ENCODE measurements at places on chromosomes 1 and 21.

DNA sequence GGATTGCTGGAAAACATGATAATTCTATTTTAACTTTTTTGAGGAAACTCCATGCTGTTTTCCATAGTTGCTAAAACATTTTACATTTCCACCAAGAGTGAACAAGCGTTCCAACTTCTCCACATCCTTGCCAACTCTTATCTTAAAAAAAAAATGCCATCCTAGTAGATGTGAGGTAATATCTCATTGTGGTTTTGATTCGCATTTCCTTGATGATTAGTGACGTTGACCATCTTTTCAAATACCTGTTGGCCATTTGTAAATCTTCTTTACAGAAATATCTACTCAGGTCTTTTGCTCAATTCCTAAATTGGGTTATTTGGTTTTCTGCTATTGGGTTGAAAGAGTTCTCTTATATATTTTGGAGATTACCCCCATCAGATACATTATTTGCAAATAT is 77.4 kb upstream of the CLDN14 start:
- DNase-seq = no peak

- no peak for DNase-seq
These were observed 1.7 kb upstream of the HRNR start for GRCh38 chr1:152225678-152226077.

- no peak for DNase-seq
These were observed 181.6 kb downstream of the PTPRU start for GRCh38 chr1:29417971-29418370.

- DNase-seq = no peak
These were observed 308.9 kb upstream of the RUNX1 start for GRCh38 chr21:35358008-35358407.

GRCh38 chr1:115277276-115277675 is 60.8 kb downstream of the NGF start:
- DNase-seq = peak; percentile 83
